ENCODE measurements at places on chromosomes 3 and 15.
A peak's percentile ranks its signal among the peaks of the same experiment; 100 is the strongest.

GRCh38 chr3:126320517-126321293, 36.5 kb downstream of the KLF15 start:
- no peak for DNase-seq

- no peak for DNase-seq
Measured at GRCh38 chr3:12192655-12193484, 34.2 kb upstream of the TIMP4 start.

DNA sequence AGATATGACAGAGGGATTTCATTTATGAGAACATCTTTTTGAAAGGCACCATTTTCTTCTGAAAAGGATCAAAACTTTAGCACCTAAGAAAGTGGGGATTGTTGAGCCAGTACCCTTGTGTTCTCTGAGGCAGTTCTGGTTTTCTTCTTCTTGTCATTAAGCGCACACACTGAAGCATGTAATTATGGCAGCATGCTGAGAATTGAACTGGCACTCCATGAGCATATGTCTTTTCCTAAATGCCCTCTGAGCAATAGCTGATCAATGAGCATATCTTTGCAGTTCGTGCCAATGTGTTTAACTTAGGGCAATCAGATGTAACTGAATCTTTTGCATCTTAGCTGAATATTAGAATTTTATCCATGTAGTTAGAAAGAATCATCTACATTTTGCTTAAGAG, 53.9 kb upstream of the VGLL3 start:
- no peak for DNase-seq

- DNase-seq = peak; percentile 8
Measured at GRCh38 chr3:161851941-161852566, 355.4 kb downstream of the OTOL1 start.

GRCh38 chr3:9870978-9871377, 9.1 kb downstream of the CIDEC start:
- no peak for DNase-seq

- no peak for DNase-seq
Measured at GRCh38 chr15:48332642-48333034, 1.4 kb downstream of the DUT start.

- peak; percentile 13 for DNase-seq
Measured at GRCh38 chr15:86691091-86691663, 611.5 kb downstream of the AGBL1 start.

GRCh38 chr15:70212963-70213315, 115.2 kb upstream of the TLE3 start:
- no peak for DNase-seq

DNA sequence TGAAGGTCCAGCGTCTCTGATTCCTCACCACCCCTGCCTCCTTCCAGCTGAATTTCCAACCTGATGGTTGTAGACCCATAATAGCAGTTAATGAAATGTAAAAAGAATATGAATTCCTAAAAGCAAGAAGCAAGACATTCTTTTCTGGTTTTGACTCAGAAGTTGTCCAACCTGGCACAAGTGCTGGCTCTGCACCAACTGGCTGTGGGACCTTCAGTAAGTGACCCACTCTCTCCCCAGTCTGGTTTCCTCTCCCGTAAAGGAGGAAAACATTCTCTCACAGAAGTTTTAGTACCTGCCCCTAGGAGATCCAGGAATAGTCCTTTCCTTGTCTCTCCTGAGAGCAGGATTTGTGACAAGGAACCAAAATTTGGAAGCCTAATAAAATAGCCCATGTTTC, 236.9 kb upstream of the TRIM42 start:
- DNase-seq = no peak
